Erythroblast (primary cell): ENCODE measurements at places on chromosomes 16 and 17.

GRCh38 chr16:58128711-58129096 is 477 bp downstream of the CFAP20 start:
- peak; percentile 69 for DNase-seq

GRCh38 chr16:90020838-90021382 is 1.7 kb upstream of the DBNDD1 start:
- DNase-seq: no peak

- no peak for DNase-seq
Measured at GRCh38 chr16:27441276-27441675, 39.3 kb downstream of the IL21R start.

- no peak for DNase-seq
Measured at GRCh38 chr16:80718480-80719220, 85.7 kb downstream of the CDYL2 start.

GRCh38 chr17:70060415-70060814 is 14.6 kb upstream of the KCNJ16 start:
- no peak for DNase-seq

DNA sequence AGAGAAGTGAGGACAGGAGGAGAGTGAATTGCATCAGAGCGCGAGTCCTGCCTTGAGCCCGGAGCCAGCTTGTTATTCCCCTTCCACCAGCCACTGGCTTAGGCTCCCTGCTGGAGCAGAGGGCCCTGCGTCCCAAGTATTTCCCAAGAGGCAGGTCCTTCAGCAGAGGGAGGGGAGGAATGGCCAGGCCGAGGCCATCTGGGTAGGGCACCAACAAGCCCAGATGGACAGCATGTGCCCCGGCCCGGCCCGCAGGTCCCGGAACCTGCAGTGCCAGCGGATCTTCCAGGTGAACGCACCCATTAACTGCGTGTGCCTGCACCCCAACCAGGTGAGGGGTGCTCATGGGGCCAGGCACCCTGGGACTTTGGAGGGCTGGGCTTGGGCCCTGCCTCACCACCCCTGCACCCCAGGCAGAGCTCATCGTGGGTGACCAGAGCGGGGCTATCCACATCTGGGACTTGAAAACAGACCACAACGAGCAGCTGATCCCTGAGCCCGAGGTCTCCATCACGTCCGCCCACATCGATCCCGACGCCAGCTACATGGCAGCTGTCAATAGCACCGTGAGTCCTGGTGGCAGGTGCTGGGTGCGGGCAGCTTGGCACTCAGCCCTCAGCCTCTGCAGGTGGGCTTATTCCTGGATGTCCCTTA is 1.7 kb downstream of the MLST8 start:
- DNase-seq: no peak

DNA sequence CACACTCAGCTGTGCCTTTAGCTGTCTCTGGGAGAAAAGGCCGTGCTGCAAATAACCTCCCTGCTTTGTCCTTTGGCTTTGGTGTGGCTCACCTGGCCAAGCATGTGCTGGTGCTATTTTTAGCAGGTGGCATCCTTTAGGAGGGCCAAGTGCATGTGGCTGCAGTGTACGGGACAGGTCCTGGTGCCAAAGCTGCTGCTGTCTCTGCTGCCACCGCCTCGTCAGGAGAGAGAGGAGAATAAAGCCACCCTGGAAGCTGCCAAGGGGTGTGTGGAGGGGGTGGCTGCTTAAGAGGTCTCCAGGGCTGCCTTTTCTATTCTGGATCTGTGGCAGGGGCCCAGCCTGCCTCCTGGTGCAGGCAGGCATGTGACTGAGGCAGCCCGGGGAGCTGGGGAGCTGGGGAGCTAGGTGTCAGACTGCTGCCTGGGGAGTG is 6.2 kb downstream of the AKAP1 start:
- no peak for DNase-seq

DNA sequence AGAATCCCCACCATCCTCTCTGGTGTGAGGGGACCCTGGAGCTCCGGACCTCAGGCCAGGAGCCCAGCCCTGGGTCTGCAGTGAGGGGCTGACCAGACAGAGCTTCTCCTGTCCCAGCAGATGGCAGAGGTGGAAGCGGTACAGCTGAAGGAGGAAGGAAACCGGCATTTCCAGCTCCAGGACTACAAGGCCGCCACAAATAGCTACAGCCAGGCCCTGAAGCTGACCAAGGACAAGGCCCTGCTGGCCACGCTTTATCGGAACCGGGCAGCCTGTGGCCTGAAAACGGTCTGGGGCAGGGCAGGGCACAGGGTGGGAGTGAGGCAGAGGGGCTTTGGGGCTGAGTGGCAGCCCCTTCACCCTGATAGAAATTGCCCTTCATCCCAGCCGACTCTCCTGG is 527 bp downstream of the UNC45B start:
- no peak for DNase-seq

GRCh38 chr16:27558932-27559331 is 9.0 kb downstream of the KATNIP start:
- no peak for DNase-seq

- no peak for DNase-seq
Measured at GRCh38 chr16:52451971-52452421, 94.9 kb downstream of the TOX3 start.

GRCh38 chr17:2563061-2563460 is 30.4 kb upstream of the PAFAH1B1 start:
- DNase-seq: no peak

DNA sequence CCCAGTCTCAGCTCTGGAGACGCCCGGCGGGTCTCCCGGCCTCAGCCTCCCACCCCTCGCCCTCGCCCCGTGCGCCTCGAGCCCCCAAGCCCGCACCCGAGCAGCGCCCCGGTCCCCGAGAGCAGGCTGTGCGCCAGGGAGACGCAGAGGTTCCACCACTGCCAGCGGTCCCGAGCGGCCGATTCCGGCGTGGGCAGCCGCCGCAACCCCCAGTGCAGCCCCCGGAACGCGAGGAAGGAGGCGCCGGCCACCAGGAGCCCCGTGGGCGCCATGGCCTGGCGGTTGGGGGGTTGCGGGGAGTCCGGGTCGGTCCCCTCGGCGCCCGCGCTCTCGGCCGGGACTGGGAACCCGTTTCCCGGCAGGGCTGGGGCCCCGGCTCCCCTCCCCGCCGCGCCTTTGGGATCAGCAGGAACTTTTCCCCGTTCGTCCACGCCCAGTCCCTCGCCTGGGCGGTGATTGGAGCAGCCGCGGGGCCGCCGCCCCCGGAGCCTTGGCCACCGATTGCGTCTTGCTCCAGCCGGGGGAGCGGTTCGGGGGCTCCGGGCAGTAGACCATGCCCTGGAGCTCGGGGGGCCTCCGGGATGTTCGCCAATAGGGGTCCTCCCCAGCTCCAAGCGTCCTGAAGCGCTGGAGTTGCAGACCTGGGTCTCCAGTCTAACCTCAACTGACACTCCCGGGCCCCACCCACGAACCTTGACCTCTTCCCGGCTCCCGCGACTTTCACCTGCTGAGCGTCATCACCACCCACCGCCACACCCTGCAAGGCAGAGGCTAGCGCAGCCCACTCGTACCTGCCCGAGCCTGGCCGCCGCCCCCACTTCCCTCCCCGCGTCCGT is at the start of gene TLCD2:
Gene TLCD2, minus strand, starts transcription at position 407 of the 836 bp plus-strand sequence. Its CDS starts 135 bp downstream, at position 272.
- peak; percentile 70 for DNase-seq

- DNase-seq: no peak
Measured at GRCh38 chr17:77392376-77393273, 251.9 kb downstream of the SEC14L1 start.

DNA sequence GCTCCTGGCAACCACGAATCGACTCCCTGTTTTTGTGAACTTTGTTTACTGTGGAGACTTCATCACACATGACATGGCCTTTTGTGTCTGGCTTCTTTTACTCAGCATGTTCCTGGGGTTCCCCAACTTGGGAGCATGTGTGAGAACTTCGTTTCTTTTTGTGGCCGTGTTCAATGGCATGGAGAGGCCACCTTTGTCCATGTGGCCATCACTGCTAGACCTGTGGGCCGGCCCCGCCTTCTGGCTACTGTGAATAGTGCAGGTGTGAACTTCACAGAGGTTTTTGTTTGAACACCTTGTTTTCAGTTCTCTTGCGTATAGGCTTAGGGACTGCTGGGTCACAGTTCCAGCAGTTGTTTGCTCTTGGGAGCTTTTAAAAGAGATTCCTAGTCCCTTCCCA is 5.7 kb upstream of the SLC38A8 start:
- DNase-seq: no peak

DNA sequence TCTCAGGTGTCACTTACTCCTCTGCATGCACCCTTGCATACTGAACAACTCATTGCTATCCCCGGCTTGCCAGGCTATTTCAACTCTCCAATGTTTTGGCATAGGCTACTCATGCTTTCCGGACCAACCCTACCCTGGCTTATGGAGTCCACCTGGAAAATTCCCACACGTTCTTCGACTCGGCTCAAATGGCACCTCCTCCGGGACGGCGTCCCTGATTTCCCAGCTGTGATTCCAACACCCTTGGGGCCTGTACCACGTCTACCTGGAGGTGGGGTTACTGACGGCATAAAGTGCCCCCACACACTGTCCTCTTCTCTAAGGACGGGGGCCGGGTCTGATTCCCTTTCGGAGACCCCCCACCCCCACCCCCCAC is 498 bp downstream of the SMYD4 start:
- DNase-seq: no peak

GRCh38 chr16:57178793-57179212 is 7.0 kb downstream of the PSME3IP1 start:
- DNase-seq: no peak

DNA sequence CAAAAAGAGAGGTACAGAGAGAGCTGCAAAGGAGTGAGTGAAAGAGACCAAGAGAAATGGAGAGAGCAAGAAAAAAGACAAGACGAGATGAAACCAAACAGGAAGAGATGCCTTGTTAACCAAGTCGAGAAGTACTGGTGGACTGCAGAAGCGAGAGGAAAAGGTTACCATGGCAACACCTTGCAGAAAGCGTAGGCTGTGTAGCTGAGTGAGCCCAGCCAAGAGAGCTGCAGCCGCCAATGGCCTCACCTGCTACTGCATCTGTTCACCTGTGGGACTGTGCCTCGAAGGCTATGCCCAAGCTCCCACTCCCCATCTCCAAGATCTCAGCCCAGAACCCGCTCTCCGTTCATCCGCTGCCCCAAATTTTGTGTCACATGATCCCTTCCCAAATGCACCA is 161.3 kb downstream of the SLC39A11 start:
- no peak for DNase-seq

- peak; percentile 97 for DNase-seq
Measured at GRCh38 chr17:45147581-45148182, 593 bp upstream of the HEXIM1 start.

- no peak for DNase-seq
Measured at GRCh38 chr17:16351831-16352230, 1.4 kb downstream of the CENPV start.

DNA sequence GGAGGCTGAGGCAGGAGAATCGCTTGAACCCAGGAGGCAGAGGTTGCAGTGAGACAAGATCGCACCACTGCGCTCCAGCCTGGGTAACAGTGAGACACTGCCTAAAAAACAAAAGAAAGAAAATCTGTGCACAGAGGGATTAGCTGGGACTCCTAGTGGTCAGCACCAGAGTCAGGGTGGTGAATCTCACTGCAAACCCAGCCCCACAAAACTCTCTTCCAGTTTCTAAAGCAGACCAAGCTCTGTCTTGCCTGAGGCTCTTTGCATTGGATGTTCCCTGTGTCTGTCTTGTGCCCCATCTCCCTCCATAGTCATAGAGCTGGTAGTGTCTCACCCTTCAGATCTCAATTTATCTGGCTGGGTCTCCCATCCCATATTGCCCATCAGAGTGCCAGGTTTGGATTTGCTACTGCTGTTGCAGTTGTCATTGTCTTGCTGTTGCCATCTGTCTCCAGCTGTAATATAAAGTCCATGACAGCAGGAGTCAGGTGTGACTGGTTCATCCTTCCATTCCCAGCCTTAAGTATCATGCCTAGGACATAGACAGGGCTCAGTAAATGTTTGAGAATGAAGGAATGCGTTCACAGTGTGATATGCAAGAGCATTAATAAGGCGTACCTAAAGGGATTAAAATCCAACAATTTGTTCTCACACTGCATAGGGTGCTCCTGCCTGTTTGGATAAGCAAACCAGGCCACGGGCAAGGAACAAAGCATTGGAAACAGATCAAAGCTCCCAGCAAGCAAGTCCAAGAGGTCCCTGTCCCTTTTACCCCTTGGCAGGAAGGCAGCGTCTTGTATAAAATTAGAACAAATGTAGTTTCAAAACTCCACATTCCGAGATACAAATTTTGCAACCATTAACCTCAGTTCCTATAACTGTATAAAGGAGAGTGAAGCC is 614.6 kb upstream of the CDH5 start:
- DNase-seq: no peak

DNA sequence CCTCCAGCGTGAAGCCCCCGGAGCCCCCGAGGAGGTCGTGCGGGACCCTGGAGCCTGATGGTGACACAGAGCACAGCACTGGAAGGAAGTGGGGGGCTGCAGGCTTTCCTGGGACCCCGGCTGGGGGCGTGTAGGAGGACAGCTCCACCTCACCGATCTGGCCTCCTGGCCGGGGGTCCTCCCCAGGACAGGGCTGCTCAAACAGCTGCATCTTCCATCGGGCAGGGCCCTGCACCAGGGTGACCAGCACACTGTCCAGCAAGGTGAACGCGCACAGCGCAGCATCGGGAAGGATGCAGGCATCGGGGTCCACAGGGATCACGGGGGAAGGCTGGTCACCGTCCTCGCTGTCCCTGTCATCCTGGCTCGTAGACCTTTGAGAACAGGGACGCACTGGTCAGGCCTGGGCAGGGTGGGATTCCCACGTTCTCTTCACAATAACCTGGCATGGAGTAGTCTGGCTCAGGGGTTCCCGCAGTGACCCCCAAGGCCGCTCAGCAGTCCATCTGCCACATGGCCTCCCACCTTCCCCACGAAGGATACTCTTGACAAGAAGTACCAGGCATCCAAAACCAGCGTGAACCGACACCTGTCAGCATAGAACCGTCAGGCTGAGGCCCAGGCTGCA is 1.2 kb downstream of the FAAP100 start:
- DNase-seq: no peak

DNA sequence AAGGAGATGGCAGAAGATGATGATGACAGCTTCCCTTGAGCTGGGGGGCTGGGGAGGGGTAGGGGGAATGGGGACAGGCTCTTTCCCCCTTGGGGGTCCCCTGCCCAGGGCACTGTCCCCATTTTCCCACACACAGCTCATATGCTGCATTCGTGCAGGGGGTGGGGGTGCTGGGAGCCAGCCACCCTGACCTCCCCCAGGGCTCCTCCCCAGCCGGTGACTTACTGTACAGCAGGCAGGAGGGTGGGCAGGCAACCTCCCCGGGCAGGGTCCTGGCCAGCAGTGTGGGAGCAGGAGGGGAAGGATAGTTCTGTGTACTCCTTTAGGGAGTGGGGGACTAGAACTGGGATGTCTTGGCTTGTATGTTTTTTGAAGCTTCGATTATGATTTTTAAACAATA is 16.9 kb downstream of the PSMD3 start:
- DNase-seq: no peak

- DNase-seq: no peak
Measured at GRCh38 chr17:78812855-78813254, 27.8 kb downstream of the USP36 start.

DNA sequence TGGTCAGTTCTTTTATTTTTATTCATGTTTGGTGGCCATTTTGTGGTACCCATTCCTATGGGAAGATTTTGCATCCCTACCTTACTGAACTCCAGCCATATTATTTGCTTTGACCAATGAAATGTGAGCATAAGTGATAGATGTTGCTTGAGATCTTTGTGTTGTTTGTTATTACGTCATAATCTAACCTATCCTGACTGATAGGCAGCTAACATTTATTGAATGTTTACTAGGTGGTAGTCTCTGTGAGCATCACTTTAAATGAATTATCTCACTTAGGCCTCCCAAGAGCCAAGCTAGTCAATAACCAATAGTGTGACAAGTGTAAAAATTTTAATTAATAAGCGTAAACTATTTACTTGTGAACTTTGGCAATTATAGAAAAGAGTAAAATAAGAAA is 37.6 kb downstream of the VMP1 start:
- DNase-seq: no peak

GRCh38 chr17:78873519-78874340 is 29.3 kb downstream of the CEP295NL start:
- DNase-seq: no peak
